Hematopoietic multipotent progenitor cell treated with erythropoietin and hydrocortisone succinate and interleukin-3 and kit ligand, for 17 days (in vitro differentiated cells): ENCODE measurements at places on chromosomes 2 and 18.

GRCh38 chr2:141911485-141912066 is 219.2 kb downstream of the LRP1B start:
- DNase-seq = no peak

GRCh38 chr2:143165291-143165690 is 36.1 kb downstream of the ARHGAP15 start:
- DNase-seq = no peak

DNA sequence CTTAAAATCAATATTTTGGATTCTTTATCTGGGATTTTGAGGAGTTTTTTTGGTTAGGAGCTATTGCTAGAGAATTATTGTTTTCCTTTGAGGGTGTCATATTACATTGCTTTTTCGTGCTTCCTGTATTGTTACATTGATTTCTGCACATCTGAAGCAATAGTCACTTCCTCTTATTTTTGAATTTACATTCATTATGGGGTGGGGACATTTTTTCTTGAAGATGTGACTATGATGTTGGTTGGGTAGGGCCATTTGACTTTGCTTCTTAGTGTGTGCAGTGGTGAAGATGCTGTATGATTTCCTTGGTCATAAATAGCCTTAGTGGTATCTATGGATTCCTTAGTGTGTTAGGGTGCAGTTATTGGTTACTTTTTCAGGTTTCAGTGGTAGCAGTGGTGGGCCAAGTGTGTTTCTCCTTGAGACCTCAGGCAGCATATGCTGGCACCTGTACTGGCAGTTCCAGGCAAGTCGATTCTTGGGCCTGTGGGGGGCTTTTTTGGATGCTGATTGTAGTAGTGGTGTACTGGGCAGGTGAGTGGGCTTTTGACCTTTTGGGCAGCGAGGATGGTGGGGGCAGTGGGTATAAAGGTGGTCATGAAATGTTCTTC is 61.8 kb downstream of the ARHGAP25 start:
- no peak for DNase-seq

GRCh38 chr2:125455110-125455509 is 1200.8 kb upstream of the GYPC start:
- no peak for DNase-seq

GRCh38 chr2:101533561-101534148 is 58.7 kb upstream of the RFX8 start:
- DNase-seq = no peak

DNA sequence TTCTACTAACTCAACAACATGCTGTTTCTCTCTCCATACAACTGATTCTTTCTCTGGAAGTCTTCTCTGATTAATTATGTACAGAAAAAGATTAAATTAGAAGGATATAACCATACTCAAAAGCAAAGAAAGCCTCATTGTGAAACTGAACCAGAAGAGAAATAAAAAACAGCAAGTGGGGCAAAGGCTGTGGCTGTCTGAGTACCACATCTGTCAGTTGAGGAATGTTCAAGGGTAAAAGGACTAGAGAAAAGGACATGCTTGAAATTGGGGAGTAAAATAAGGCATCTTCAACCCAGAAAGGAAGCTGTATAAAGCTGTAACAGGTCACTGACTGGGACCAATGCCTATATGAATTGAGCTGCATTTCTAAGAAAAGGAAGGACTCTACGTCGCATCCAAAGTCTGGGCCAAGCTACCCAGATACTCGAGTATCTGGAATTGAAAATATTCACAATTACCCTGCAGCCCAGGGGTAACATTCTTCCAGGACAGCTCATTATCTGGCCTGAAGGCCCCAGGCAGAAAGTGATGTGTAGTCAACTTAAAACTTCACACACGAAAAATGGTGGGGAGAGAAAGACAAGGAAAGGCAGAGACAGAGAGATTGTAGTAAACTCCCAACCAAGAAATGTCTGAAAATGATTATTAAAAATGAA is 356.0 kb upstream of the GALNT5 start:
- no peak for DNase-seq

- no peak for DNase-seq
Measured at GRCh38 chr2:1893856-1894255, 149.5 kb upstream of the PXDN start.

DNA sequence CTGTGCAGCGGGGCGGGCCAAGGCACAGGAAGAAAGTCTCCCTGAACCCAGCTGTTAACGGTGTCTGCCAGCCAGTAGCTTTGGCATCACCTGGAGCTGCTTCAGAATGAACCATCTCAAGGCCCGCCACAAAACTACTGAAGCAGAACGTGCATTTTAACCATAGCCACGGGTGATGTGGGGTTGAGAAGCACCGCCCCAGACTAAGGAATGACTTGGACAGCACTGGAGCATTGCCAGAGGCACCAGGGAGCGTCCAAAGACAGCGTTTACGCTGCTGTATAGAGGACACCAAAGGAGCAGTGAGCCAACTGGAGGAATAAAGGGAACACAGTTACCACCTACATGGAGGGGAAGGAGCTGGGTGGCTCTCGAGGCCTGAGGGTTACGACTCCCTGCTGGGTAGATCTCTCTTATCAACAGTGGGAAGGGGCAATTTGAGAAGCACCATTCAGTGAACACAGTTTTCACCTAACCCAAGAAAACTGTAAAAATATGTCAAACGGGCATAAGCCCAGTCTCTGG is 28.4 kb upstream of the LONRF2 start:
- no peak for DNase-seq

DNA sequence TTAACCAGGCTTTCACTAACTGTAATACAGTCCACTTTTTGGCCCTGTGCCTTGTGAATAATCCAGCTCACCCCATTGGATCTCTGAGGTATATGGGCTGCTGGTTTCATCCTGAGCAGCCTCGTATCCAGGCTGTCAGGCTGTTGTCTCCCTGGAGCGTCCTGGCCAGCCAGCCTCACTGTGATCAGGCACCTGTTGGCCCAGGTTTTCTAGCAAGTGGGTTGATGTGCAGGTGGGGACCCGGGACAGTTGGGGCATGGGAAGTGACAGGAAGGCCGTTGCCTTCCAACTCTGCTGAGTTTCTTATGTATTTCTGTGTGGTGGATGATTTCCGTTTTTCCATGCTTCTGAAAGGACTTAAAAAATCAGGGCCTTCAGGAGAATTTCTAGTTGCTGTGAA is 132.4 kb downstream of the ACOXL start:
- no peak for DNase-seq
